ENCODE measurements at places on chromosomes 13 and 19.

- DNase-seq: no peak
Observed at GRCh38 chr19:41264581-41265394, 616 bp downstream of the HNRNPUL1 start.

GRCh38 chr19:49602806-49603205, 11.8 kb downstream of the PRR12 start:
- no peak for DNase-seq

DNA sequence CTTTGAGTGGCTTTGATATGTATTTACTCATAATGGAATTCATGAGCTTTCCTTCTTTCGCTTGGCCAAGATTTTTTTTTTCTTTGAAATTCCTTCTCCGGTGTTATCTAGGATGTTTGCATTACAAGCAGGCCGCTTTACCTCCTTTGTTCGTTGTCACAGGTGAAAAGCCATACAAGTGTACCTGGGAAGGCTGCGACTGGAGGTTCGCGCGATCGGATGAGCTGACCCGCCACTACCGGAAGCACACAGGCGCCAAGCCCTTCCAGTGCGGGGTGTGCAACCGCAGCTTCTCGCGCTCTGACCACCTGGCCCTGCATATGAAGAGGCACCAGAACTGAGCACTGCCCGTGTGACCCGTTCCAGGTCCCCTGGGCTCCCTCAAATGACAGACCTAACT, 16.7 kb downstream of the KLF5 start:
- DNase-seq: no peak

DNA sequence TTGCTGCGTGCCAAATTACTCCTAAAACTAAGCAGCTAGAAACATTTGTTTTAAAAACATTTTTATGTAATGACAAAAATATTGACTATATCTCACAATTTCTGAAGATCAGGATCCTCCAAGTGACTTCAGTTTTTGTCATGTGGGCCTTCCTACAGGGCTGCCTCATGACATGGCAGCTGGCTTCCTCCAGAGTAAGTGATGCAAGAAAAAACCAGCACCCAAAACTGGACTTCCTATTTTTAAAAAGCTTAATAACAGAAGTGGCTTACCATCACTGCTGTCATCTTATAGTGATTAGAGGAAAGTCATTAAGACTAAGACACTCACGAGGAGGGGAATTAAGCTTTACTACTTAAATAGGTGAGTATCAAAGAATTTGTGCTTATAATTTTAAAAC, 681.7 kb downstream of the PCDH17 start:
- DNase-seq: no peak

DNA sequence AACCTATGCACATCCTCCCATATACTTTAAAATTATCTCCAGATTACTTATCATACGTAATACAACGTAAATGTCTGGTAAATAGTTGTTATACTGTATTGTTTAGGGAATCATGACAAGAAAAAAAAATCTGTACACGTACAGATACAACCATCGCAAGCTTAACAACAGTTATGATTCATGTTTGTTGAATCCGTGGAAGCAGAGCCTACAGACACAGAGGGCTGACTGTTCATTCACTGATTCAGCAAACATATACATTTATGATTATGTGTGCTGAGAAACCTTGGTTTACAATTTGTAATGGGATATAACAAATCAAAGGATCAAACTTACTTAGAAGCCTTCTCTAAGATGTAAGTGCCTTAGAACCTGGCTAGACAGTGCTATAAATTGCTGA, 1.5 kb downstream of the ZNF260 start:
- DNase-seq: no peak

DNA sequence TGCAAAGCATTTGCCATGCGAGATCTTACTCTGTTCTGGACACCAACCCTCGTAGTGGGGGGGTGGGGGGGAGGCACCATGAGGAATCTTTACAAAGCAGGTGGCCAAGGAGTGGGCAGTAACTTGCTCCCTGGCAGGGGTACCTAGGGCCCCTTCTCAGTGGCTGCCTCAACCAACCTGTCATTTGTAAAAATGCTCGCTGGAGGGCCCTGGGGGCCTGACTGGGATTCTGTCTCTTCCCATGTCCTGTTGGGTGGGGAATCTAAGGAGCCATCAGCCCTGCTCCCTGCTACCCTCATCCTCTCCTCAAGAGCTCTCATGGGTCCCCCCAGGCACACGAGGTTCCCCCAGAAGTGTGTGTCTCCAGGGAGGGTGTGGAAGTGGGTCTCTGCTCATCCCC, 1.5 kb downstream of the KCNN1 start:
- no peak for DNase-seq

DNA sequence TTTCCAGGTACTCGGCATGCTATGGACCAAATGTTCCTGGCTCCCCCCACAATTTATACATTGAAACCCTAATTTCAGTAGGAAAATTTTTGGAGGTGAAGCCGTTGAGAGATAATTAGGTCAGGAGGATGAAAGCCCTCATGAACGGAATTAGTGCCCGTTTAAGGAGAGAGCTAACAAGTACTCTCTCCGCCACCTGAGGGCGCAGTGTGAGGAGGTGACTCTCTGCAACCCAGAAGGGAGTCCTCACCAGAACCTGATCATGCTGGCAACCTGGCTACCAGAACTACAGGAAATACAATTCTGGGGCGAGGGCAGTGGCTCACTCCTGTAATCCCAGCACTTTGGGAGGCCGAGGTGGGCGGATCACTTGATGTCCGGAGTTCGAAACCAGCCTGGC, 397.8 kb downstream of the SLITRK5 start:
- DNase-seq: no peak

GRCh38 chr19:38644719-38645118, 2.7 kb upstream of the ACTN4 start:
- DNase-seq: no peak

DNA sequence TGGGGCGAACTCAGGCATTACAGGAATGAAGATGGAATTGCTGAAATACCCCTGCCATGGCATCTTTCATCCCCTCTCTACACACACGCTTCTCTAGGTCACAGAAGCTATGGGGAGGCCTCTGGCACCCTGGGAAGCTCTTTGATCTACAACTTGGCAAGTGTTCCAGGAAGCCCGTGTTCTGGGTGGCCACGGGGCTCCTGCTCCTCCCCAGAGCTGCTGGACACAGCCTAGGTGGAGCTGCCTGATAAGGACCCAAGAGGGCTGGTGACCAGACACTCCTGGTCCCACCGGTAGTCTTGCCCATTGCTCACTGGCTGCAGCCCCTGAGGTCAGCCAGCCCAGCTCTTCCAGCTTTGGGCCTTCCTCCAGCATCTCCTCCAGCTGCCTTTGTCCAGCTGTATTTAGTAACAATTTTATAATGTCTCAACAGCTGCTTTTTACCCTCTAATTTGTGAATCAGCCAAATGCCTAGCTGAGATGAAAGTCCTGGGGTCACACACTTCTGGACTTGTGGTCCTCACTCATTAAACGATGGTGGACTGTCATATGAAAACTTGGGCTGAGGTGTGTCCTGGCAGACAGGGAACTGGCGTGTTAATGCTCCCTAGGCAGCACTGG, 72.8 kb upstream of the SPATA13 start:
- no peak for DNase-seq

DNA sequence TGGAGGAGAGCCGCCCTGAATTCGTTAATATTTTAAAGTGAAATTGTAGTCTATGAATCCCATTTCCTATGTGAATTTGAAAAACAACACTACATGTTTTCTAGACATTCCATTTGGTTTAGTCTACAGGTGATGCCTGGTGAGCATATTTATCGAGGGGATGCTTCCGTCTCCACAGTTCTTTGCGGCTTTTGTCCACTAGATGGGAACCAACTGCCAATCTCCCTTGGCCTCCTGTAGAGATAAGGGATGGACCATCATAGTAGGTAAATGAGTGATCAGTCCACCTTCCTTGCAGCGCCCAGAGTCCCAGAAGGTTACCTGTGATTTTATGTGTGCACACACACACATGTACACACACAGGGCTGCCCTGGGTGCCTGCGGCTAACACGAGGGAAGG, 289.8 kb upstream of the SOX21 start:
- DNase-seq: no peak

DNA sequence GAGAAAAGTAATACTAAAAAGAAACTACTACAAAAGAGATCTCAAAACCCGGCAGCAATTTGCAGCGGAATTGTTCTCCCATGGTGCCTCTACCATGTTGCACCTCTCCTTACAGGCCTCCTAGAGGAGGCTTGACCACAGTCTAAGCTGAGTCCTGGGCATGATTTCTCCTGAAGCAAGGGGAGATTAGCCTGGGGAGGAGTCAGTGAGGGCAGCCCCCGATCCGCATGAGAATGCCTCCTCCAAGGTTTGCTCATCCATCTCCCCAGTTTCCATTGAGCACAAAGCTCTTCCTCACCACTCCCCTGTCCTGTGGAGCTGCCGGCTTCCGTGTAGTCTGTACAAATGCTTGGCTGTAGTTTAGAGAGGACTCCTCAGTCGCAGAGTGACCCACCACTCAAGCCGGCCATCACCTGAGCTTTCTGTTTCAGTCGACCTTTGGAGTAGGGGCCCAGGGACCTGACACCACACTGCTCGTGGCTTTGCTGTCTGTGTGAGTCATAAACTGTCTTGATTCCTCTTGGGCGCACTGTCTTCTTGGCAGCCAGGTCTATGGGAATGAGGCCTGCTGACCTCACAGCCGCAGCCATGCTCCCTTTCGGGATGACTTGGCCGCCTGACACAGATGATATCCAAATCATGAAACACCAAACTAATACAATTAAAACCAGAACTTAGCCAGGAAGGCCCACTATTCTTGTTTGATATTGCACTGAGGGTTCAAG, 72.3 kb downstream of the C1QTNF9 start:
- DNase-seq: no peak

- DNase-seq: no peak
Observed at GRCh38 chr19:34806976-34807860, 34.2 kb upstream of the ZNF599 start.

GRCh38 chr13:97853550-97853949, 99.9 kb upstream of the IPO5 start:
- DNase-seq: no peak

GRCh38 chr19:48618278-48618915, 581 bp downstream of the RPL18 start:
- no peak for DNase-seq

DNA sequence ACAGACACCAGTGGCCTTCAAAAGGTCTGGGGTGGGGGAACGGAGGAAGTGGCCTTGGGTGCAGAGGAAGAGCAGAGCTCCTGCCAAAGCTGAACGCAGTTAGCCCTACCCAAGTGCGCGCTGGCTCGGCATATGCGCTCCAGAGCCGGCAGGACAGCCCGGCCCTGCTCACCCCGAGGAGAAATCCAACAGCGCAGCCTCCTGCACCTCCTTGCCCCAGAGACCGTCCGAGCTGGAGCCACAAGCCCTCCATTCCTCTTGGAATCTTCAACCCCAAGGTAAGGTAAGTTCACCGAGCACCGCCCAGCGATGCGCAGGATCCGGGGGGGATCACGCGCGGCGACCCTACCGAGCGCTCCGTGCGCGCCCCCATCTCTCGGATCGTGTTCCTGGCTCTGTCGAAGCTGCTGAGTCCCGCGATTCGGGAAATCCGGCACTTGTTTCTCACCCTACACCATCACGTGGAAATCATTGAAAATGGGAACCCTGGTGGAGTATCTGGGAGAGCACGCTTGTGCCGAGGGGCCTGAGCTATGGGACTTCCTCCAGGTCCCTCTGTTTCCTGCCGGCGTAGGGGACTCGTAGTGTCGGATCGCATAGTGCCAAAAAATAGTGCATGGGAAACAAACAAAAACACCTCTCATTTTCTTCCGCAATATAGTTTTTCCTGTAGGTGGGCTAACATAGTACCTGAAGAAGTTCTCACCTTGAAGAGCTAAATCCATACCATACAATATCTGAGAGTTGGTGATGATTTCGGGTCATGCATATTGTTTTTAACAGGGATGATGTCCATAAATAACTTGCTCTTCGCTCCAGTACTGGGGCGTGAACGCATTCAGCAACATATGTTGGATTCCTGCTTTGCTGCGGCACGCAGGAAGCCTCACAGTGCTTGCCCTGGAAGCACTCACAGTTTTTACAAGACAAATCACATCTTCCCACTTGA, 9.3 kb downstream of the PDX1 start:
- no peak for DNase-seq

- no peak for DNase-seq
Observed at GRCh38 chr13:23921451-23921888, 24.2 kb upstream of the C1QTNF9B start.

DNA sequence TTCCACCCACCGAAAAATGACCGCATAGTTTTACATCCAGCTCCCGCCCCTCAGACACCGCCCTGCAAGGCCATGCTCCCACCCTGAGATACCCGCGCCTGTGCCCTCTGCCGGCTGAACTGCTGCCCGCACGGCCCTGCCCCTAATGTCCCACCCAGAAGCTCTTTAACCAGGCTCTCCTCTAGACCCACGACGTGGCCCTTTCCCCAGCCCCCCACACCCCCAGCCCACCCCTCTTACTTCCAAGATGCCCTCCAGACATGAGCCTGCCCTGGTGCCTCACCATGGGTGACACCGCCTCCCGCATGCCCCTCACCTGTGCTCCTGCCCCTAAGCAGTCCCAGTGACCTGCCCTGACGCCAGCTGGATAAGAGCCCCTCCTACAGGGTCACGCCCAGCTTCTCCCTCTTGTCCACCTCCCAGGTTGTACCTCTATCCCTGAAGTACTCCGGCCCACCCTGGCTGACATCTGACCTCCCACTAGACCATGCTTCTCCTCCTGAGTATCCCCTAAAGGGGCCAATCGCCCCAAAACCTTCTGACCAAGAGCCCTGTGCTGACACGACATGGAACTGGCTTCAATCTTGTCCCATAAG, 51.2 kb downstream of the COLGALT1 start:
- DNase-seq: no peak

- no peak for DNase-seq
Observed at GRCh38 chr13:91368676-91369440, 21.4 kb downstream of the MIR17HG start.

DNA sequence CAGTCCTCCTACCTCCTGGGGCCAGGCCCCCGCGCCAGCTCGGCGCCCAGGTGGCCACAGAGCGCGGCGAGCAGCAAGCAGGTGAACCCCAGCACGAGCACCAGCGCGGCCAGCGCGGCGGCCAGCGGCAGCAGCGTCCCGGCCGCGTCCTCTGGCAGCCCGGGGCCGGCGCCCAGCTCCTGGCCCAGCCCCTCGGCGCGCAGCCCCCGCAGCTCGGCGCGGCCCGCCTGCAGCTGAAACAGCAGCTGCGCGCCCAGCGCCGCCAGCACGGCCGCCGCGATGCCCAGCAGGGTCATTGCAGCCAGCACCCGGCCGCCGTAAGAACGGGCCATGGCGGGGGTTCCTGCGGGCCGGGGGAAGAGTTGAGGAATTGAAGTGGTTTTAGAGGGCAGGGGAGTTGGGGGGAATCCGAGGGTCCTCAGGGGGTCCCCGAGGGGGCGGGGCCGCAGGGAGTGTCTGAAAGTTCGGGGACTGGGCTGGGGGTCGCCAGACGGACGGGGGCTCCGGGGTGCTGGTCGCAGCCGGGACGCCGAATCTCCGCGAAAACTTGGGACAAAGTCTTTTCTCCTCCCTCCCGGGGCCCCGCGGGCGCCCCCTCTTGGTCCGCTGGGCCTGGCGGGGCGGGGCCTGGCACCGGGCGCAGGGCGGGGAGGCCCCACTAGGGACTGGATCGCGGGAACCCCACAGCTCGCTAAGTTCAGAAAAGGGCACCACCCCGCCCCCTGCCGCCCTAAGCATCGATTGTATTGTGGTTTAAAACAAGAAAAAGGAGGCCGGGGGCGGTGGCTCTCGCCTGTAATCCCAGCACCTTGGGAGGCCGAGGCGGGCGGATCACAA, at the start of gene TMEM221:
Gene TMEM221, minus strand, starts transcription at position 538 of the 837 bp plus-strand sequence. Its CDS starts 206 bp downstream, at position 332.
- DNase-seq: no peak

Measured in activated CD4-positive, CD25-positive, alpha-beta regulatory T cell treated with anti-CD3 and anti-CD28 coated beads, Interleukin-2, amount 50 U/mL, for 16 hours (primary cell).